ENCODE measurements at places on chromosomes 3 and 15.

GRCh38 chr15:51866751-51867150, 37.3 kb downstream of the TMOD3 start:
- no peak for DNase-seq

DNA sequence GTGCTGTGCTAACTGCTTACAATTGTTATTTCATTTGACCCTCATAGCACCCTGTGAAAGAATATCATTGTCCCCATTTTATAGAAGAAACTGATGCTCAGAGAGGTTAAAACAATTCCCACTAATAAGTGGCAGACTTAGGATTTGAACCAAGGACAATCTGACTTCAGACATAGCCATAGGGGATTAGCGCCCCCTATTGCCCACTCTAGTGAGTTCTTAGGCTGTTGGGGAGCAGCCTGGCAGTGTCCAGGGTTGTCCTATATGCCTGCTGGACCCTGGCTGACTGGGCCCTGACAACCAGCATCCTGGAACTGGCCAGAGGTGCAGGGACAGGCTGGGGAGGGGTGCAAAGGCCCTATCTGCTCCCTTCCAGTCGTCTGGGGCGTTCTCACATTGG, 15.4 kb downstream of the DPH3 start:
- DNase-seq = peak; percentile 13

GRCh38 chr3:52090131-52090932, 34.0 kb upstream of the DUSP7 start:
- DNase-seq = no peak

DNA sequence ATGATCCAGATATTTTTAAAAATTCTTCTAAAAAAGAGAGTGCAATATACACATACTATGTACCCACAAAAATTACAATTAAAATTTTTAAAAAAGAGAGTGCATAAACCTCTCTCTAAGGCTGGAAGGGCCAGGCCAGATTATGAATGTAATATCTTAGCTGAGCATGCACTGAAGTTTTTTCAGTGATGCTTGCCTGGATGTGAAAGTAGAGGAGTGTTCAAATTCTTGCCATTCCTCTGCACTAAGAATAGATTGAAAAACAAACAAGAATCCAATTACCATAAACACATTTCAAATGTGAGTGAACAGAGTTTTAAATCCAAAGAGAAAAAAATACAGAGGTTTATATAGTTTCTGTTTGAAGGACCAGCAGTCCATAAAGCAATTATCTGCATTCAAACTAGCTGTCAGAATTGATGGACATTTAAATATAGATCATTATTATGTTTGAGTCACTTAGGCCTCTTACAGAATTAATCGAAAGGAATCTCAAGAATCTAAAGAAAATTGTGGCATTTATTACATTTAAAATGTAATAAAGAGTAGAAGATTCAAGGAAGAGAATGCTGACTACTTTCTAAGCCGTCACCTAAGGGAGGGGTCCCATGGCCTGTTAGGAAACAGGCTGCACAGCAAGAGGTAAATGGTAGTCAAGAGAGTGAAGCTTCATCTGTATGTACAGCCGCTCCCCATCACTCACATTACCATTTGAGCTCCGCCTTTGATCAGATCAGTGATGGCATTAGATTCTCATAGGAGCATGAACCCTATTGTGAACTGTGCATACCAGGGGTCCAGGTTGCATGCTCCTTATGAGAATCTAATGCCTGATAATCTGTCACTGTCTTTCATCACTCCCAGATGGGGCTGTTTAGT, 159.3 kb upstream of the MDFIC2 start:
- DNase-seq = no peak

DNA sequence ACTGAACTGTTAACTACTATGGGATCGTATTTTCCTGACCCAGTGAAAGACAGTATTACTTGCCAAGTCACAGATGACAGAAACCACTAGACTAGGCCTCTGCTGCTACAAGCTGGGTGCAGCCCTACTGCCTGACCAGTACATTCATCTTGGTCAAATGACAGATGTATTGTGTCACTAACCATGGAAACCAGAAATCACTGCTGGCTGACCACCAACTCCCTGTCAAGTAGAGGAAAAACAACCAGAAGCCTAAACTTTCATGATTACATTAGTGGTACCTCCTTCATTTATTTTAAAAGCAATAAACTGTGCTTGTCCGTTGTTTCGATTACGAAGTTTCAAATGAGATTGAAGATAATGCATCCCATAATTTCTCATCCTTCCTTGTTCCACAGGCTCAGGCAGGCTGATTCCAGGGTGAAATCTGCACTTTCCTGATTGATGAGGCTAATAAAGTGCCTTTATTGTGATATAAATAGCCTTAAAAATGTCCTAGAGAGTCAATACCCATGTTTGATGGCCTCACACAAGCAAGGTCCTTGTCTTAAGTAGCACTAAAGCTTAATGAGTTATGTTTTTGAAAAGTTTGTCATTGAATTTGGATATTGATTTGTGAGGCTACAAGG, 309.7 kb downstream of the LSAMP start:
- DNase-seq = no peak

DNA sequence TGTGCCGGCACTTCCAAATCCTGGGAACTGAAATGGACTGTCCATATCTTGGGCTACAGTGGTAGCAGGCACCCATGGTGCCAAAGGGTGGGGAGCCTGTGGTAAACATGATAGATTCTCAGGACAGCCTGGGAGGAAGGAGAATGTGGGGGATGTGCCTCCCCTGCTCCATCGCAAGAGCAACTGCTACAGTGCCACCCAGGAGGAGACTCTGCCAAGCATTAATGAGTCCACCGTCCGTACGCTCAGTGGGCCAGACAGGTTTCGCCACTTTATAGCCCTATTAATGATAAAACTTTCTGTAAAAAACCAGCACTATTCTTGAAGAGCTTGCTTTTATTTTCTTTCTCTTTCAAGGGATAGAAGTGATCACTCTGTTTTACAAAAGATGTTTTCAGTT, 75.2 kb downstream of the FMN1 start:
- no peak for DNase-seq

DNA sequence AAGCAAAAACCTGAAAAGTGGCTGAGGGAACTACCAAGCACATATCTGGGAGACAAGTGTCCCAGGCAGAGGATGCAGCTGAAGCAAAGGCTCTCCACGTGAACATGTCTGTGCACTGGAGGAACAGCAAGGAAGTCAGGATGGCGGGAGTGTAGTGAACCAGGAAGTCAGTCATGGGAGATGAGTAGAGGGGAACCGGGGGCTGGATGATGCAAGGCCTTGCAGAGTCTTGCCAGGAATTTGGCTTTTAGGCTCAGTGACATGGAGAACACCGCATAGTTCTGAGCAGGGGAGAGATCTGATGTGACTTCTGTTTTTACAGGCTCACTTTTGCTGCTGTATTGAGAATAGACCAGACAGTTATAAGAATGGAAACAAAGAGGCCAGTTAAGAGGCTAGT, 19.0 kb downstream of the C2CD4A start:
- DNase-seq = no peak

All from CD4-positive, alpha-beta T cell treated with Interleukin-12 subunit alpha and Interleukin-12 subunit beta, for 1 hour (primary cell).